ENCODE measurements at places on chromosomes 3 and 15.

- no peak for DNase-seq
These were observed 197.7 kb downstream of the CD47 start for GRCh38 chr3:107892955-107893624.

- DNase-seq, result no peak
These were observed 451.0 kb downstream of the EPHB1 start for GRCh38 chr3:135246027-135246426.

GRCh38 chr3:184320104-184320445 is 5.7 kb downstream of the EIF4G1 start:
- DNase-seq, result no peak

- DNase-seq, result peak; percentile 78
These were observed 17.2 kb downstream of the MYL3 start for GRCh38 chr3:46845860-46846623.

GRCh38 chr3:86176445-86176784 is 814.5 kb downstream of the VGLL3 start:
- no peak for DNase-seq

DNA sequence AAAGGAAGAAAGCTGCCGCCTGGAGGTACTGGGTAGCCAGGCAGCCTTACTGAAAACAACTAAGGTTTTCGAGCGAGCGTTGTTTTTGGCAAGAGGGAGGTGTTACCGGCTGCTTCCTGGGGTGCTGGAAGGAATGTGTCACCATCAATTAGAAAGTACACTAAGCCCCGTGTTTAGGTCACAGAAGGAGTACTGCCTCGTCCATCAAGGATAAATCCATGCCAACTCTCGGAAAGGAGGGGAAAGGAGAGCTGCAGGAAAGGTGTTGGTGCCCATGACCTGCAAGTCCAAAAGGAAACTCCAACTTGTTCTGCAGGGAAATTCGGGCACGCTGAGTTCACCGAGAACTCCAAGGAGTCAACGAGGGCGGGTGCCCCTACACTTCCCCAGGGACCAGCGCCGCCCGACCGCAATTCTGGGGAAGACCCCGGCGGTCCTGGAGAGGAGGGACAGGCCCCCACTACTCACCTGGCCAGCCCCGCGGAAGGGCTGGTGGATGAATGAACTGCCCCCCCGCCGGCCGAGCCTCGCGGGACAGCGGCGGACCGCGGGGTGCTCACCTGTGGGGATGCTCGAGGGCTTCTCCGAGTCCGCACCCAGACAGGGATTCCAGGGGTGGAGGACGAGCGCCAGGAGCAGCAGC is 542 bp downstream of the PLOD2 start:
- DNase-seq, result no peak

DNA sequence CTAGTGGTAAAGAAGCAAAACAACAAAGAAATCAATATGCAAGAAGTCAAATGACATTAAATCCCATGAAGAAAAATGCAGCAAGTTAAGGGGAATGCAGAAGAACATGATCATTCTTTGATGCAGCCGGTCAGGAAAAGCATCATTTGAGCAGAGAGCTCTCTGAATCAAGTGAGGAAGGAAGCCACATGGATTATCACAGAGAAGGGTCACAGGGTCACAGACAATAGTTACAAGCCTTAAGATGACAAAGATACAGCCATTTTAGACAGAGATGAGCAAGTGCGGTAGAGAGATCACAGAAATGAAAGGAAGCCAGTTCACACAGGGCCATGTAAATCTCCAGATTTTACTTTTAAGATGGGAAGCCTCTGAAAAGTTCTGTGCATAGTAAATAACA is 43.9 kb downstream of the UBE3A start:
- no peak for DNase-seq

GRCh38 chr3:176106380-176106779 is 1090.9 kb downstream of the TBL1XR1 start:
- DNase-seq, result no peak

GRCh38 chr3:184748219-184749135 is 36.6 kb upstream of the MAGEF1 start:
- no peak for DNase-seq

DNA sequence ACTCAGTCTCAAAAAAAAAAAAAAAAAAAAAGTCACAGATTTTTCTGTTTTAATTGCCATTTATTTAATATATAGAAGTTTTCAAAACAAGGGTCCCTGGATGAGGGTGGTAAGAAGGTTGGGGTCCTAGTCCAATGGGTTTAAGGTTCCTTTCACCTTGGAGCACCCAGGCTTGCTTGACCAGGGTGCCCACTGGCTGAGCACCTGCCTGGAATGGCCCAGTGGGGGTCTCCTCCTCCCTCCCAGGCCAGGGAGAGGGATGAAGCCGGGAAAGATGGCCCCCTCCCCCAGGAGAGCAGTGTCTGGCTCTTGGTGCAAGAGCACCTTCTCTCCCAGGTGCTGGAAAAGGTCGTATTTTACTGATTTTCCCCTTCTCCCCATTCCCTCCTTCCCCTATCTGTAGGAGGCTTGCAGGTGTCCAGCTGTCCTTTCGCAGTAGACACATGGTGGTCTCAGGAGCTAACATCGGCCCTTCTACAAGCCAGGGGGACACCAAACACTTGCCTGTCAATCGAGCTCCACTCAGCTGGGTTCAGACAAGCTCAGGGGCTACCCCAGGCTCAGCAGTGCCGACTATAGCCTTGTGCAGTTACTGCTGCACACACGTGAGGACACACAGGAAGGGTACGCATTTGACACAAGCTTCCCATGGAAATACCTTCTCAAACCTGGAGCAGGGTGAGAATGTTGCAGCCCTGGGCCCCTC is 112.3 kb upstream of the KLF13 start:
- DNase-seq, result no peak

DNA sequence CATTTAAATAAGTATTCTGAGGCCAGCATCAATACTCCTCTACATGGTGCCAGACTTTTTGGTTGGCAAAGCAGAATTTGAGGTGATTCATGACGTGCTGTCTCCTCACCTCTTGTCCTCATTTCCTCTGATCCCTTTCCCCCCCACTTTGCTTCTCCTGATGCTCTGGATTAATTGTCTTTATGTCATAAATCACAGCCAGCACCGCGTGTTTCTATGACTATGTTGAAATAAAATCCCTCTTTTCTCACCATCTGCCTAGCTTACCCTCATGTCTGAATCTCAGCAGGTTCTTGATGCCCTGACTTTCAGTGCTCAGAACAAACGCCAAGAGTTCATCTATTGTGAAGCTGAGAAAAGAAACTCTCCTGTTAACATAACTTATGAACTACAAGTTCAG is 19.7 kb upstream of the PTPRG start:
- no peak for DNase-seq

- no peak for DNase-seq
These were observed 298.1 kb upstream of the KCNMB2 start for GRCh38 chr3:178238179-178238578.

DNA sequence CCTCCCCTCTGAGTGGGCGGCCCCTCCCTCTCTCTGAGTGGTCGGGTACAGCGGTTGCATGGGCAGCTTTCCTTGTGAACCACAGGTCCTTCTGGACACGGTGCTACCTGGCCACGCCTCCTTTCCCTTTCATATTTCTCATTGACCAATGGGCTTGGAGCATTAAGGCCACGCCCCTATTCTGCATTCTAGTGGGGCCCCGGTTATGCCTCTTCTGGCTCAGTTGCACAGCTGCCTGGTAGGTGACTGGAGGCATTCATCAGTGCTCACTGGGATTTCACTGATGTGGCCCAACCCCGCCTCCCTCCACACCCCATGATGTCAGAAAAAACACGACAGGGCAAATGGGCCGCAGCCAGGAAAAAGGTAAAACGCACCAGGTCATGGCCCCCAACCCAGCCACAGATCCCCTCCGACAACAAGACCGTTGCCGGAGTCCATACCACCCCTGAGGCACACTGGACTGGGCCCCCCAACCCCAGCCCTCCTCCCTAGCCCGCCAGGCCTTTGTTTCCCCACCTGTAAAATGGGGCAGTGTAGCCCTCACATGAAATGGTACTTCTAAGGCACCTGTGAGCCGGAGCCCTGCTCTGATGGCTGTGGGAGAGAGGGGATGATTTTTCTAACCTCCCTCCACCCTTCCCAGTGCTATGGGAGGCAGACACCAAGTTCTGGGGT is 26.3 kb downstream of the NGRN start:
- DNase-seq, result no peak

Measured in T-helper 2 cell (primary cell).